Stimulated activated CD4-positive, alpha-beta T cell treated with anti-CD3 and anti-CD28 coated beads, Interleukin-1b, Interleukin-23, amount 100 ng/mL, for 48 hours (primary cell): ENCODE measurements at places on chromosomes 13 and 19.

GRCh38 chr19:45217193-45217956 lies 27.8 kb downstream of the EXOC3L2 start:
- DNase-seq: no peak

GRCh38 chr19:32404933-32405430 lies 588 bp upstream of the DPY19L3 start:
- DNase-seq: no peak

DNA sequence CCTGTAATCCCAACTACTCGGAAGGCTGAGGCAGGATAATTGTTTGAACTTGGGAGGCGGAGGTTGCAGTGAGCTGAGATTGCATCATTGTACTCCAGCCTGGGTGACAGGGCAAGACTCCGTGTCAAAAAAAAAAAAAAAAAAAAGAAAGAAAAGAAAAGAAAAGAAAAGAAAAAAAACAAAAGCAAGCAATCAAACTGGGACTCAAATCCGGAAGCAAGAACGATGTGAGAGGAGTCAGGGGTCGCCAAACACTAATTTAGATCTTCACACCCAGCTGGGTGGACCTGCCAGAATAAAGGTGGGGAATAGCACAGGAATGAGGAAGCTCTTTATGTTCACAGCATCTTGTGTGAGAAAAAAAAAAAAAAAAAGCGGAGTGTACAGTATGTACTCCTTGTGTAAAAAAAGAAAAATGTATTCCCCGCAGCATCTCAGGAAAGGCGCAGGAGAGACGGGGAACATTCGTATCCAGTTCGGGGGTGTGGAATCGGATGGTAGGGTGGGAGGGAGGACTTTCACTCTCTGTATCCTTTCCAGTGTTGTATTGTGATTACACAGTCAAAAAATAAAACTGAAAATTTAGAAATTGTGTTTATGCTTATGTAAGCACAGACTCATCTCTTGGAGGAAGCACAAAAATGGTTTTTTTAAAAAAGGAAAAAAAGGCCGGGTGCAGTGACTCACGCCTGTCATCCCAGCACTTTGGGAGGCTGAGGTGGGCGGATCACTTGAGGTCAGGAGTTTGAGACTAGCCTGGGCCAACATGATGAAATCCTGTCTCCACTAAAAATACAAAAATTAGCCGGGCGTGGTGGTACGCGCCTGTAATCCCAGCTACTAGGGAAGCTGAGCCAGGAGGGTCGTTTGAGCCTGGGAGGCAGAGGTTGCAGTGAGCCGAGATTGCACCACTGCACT lies 7.6 kb downstream of the DNAJB1 start:
- no peak for DNase-seq

- DNase-seq: no peak
These were observed 3.9 kb downstream of the RAB3D start for GRCh38 chr19:11335449-11336146.

GRCh38 chr13:43408274-43408673 lies 378.5 kb downstream of the ENOX1 start:
- no peak for DNase-seq

DNA sequence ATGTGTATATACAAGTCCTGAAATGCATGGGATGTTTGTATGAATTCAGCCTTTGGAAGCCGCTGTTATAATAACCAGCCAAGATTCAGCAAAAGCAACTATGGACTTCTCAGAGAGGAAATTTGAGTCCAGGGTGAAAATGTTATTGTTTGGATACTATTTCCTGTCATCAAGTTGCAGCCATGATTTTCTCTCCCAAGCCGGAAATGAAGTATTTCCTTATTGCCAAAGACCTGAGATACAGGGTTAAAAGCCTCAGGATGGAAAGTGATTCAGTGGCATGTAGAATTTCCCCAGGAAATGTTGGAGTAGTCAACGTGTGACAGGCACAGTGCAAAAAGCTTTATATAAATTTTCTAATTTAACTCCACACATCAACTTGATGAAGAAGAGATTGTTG lies 133.9 kb downstream of the IRS2 start:
- DNase-seq: no peak

DNA sequence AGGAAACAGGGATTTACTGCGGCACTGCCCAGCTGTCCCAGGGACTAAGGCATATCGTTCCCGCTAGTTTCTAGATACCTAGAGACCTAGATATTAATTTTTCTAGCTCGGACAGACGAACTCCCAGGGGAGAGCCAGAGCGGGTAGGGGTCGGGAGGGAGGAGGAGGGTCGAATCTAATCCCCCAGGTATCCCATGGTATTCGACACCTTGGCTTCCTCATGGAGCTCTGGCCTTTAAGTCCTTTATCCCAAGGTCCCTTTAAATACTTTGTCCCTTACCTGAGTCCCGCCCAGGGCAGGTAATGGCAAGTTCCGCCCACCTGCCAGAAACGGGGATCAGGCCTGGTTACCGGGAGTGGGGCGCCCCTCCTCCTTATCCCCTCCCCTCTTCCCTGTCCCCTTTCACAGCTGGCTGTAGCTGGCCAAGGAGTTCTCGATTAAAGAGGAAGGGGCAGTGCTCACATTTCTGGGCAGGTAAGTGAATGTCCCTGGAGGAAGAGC lies at the start of gene PRRG2:
Gene PRRG2, plus strand, starts transcription at position 310 of the 502 bp plus-strand sequence. CDS start 1,904 bp downstream, outside the sequence.
- no peak for DNase-seq

GRCh38 chr13:77521194-77521593 lies 14.3 kb upstream of the SCEL start:
- no peak for DNase-seq

DNA sequence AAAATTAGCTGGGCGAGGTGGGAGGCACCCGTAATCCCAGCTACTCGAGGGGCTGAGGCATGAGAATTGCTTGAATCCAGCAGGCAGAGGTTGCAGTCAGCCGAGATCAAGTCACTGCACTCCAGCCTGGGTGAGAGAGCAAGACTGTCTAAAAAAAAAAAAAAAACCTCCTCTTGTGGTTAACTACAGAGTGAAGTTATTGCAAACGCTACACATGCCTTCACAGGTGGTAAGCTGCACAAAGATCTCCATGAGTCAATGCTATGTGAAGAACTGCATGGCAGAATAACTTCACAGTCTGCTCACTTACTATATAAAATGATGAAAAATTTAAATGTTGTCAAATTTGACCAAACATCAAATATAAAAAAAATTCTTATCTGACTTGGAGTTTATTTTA lies 436.8 kb downstream of the FGF14 start:
- DNase-seq: no peak

DNA sequence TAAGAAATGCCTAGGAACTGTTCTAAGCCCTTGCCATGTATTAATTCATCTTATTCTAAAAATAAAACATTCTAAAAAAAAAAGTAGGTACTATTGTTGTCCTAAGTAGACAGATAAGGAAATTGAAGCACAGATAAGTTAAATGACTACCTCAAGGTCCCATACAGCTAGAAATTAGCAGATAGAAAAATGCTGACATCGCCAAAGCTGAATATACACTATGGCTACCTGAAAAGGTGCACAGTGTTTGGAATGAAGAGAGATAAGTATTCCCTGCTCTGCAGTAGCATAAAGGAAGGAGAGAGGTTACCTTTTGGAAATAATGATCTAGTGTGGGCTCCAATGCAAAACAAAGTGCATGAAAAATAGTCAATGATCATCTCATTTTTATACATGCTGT lies 65.3 kb downstream of the DCT start:
- no peak for DNase-seq

- DNase-seq: no peak
These were observed 99.5 kb downstream of the ZC3H13 start for GRCh38 chr13:45953082-45953481.

GRCh38 chr13:73492811-73493210 lies 434.0 kb downstream of the KLF5 start:
- DNase-seq: no peak

DNA sequence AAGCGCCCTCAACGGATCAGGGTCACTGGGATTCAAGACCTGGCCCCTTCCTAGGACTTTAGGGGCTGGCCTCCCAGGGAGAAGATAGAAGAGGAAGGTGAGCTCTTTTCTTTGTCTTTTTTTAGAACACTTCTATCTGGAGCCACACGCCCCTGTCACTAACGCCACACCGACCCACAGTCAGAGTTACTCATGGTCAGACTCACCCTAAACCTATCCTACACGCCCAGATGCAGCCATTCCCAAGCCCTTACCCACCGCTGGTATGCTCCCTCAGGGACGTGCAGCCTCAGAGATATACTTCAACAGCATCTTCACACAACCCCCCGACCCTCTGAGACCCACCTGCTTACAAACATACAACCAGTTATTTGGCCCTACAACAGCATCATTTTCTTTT lies 29.9 kb upstream of the MUC16 start:
- no peak for DNase-seq

DNA sequence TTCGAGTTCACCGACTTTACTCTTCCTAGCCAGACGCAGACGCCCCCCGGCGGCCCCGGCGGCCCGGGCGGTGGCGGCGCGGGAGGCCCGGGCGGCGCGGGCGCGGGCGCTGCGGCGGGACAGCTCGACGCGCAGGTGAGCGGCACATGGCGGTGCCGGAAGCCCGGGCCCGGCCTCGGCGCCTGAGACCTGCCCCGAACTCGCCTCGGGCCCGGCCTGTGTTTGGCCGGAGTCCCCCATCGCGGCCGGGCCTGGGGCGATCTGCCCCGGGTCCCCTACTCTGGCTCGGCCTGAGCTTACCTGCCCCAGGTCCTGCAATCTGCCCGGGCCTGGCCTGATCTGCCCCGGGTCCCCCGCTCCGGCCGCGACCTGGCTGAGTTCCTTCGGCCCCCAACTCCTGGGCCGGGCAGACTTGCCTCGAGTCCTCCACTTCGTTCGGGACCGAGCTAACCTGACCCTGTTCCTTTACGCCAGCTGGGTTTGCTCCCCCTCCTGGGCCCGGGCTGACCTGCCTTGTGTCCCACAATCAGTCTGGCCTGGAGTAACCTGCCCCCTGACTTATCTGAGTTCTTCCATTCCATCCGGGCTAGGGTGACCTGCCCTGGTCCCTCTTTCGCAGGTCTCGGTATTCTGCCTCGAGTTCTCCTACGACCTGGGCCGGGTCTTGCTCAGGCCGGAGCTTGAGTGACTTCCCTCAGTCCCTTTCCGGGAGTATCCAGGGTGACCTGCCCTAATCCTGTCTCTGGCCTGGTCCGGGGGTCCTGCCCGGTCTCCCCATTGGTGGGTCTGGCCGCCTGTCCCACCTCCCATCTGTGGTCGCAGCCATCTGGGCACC lies 764 bp downstream of the UPF1 start:
- DNase-seq: peak; percentile 22

GRCh38 chr19:46862974-46863632 lies 2.3 kb downstream of the ARHGAP35 start:
- DNase-seq: no peak

- DNase-seq: peak; percentile 67
These were observed 20.3 kb upstream of the TRIM13 start for GRCh38 chr13:49976314-49977258.

DNA sequence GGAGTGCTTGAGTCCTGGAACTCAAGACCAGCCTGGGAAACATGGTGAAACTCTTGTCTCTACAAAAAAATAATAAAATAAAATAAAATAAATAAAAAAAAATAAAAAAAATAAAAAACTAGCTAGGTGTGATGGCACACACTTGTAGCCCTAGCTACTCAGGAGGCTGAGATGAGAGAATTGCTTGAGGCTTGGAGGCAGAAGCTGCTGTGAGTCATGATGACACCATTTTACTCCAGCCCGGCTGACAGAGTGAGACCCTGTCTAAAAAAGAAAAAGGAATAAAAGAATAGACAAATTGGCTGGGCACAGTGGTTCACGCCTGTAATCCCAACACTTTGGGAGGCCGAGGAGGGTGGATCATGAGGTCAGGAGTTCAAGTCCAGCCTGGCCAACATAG lies 1168.9 kb downstream of the SLITRK5 start:
- DNase-seq: no peak
